ENCODE measurements at places on chromosomes 5 and 9. TPM values are rescaled to one million over a fixed set of nuclear protein-coding genes. Genes with fewer than 3 reads are reported as not detected.

Gene STK32A
- not detected for total RNA-seq

DNA sequence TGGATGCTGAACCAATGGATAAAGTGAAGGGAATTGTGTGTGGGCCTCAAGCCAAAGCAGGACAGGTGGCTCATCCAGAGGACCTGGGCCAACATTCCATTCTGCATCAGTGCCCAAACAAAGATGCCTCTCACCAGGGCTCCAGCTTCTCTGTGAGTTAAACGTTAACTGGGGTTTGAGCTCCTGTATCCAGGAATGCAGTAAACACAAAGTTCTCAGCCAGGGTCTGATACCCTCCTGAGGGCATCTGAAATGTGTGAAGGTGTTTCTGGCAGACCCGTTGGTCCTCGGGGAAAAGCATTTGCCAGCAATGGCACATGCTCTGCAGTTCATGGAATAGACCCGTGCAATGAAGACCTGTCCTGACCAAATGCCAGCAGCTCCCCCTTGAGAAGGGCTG, 33.9 kb upstream of the AOPEP start:
- H3K27ac ChIP-seq = no peak overlapping the region
- no peaks in the 10 kb centered on the region for H3K36me3 ChIP-seq
- no peak for DNase-seq
- H3K4me3 ChIP-seq = no peak overlapping the region
- no peaks in the 10 kb centered on the region for H3K4me1 ChIP-seq

DNA sequence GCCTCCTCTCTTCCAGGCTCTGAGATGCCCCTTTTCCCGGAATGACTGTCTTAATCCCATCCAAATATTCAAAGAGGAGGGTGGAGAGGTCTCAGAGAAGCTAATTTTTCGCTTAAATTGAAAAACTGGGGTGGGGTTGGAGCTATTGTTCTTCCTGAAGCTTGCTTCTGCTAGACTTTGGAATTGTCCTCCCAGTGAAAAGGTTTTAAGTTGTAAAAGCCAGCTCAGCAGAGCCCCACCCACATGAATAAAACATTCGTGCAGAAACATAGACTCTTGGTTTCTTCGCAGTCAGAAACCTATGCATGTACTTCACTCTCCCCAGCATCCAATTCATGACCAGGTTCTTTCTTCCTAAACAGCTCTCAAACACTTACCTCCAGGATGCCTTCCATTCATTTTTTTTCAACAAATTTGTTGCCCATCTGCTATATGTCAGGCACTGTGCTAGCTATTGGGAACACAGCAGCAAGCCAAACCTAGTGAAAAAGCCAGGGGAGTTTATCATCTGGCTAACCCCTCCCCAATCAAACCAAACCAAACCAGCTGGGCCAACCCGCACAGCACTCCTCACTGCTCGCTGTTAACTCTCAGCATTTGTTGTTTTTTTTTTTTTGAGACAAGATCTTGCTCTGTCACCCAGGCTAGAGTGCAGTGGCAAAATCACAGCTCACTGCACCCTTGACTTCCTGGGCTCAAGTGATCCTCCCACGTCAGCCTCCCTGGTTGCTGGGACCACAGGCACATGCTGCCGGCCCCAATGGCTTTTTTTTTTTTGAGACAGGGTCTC, 37.9 kb upstream of the OCLN start:
- no peaks in the 10 kb centered on the region for H3K36me3 ChIP-seq
- no peak overlapping the region for H3K4me3 ChIP-seq
- no peak for DNase-seq

- no peak for DNase-seq
- peaks cover 8% of the 10 kb centered on the region for H3K27me3 ChIP-seq
- no peaks in the 10 kb centered on the region for H3K36me3 ChIP-seq
- no peaks in the 10 kb centered on the region for H3K4me1 ChIP-seq
- H3K27ac ChIP-seq = no peak overlapping the region
Measured at GRCh38 chr5:177100714-177101121, 14.0 kb downstream of the FGFR4 start.

DNA sequence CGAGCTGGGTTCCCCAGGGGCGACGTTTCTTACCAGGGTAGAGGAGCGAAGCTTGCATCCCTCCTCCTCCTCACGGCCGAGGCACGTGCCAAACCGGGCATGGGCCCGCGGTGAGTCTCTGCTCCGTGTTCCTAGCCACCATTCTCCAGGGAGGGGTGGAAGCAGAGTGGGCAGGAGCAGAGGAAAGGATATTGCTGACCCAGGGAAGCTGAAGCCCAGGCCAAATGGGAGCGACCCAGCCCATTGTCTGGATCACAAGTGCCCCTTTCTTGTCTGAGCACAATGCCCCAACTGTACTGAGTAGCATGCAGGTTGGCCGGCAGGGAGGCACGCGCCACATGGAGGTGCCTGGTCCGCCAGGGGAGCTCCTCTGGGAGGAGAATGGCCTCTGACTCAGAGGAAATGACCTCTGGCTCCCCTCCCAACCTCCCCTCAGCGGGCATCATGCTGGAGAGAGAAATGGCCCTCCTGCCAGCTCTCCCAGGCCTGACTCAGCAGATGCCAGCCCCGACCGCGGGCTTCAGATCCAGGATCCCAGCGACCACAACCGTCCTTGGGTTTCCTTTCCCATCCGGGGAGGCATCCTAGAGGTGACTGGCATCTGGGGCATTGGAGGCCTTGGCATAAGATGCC, 1.1 kb downstream of the PRR7 start:
- no peaks in the 10 kb centered on the region for H3K36me3 ChIP-seq
- peak overlapping the region; percentile 28 for H3K4me3 ChIP-seq
- H3K27me3 ChIP-seq = peaks cover 10% of the 10 kb centered on the region
- no peak overlapping the region for H3K27ac ChIP-seq
- peaks cover 39% of the 10 kb centered on the region for H3K4me1 ChIP-seq
- DNase-seq = no peak

Gene SLC44A1
- 10.3 TPM for total RNA-seq

DNA sequence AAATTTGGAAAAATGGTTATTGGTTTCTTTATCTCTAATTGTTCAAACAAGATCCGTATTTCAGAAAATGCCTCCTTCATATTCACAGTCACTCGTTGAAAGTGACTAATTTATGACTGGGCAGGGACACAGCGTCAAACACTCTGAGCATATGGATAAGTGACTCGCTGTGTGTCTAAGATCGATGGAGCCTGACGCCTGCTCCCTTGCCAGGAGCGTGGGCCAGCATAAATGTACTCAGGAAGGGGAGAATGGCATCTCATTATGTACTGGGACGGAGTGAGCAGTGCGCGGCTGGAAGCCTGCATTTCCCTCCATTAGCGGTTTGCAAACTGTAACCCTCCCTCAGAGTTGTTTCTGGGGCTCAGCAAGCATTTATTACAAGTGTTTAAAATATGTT, 79.8 kb upstream of the CAST start:
- H3K27ac ChIP-seq = no peak overlapping the region
- no peaks in the 10 kb centered on the region for H3K36me3 ChIP-seq
- DNase-seq = no peak
- H3K4me3 ChIP-seq = no peak overlapping the region
- H3K4me1 ChIP-seq = peaks cover 6% of the 10 kb centered on the region
